Endodermal cell (in vitro differentiated cells): ENCODE measurements at places on chromosomes 2 and 18. TPM values are rescaled to one million over a fixed set of nuclear protein-coding genes. Genes with fewer than 3 reads are reported as not detected.

The SIX2 gene
- total RNA-seq = 0.26 TPM in 1 of 3 replicates, not detected in the others

The UCN gene
- 0.52 and 0.59 TPM in 2 replicates for total RNA-seq

The CENPA gene
- total RNA-seq = 22.8 to 43.5 TPM (median 38.3 TPM) in 3 replicates

The CCT4 gene
- 259 and 278 TPM in 2 replicates for total RNA-seq

The TMEM169 gene
- 1.3 to 3.8 TPM (median 3.6 TPM) in 3 replicates for total RNA-seq

The ABCB11 gene
- total RNA-seq = 0.04 TPM in 1 of 3 replicates, not detected in the others

The CTLA4 gene
- total RNA-seq = not detected in 3 replicates

The STARD6 gene
- total RNA-seq = not detected in 3 replicates

The RBFA gene
- total RNA-seq = 13.9 to 17.7 TPM (median 16.6 TPM) in 3 replicates

The MYO5B gene
- total RNA-seq = 12.0 to 13.8 TPM (median 12.2 TPM) in 3 replicates

The CHST10 gene
- 17.4 and 18.5 TPM in 2 replicates for total RNA-seq

The MYO1B gene
- 154 to 225 TPM (median 162 TPM) in 3 replicates for total RNA-seq

The CTAGE1 gene
- total RNA-seq = not detected in 3 replicates

The PLGLB1 gene
- 0.79 and 2.3 TPM in 2 replicates for total RNA-seq

The ANKRD62 gene
- not detected in 2 replicates for total RNA-seq

The SGPP2 gene
- 0.11 TPM in 1 of 2 replicates, not detected in the other for total RNA-seq

The COL6A3 gene
- total RNA-seq = 0.27 to 0.56 TPM (median 0.40 TPM) in 3 replicates
